ENCODE measurements at places on chromosomes 12 and 14.

DNA sequence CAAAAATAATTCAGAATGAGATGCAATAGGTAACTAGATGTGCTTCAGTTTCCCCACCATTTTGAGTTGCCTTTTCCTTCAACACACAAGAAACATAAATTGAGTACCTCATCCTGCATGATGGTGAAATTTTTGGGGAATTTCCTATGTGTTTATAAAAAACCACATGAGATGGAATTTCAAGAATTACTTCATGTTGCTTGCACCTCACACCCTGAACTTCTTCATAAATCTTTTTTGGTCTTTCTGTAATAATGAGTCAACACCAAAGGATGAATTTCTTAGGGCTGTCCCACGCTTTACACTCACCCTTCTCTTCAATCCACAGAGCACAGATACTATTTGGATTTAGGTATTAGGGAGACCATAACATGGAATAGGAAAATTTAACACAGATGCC lies 22.6 kb upstream of the LUM start:
- DNase-seq, result no peak

DNA sequence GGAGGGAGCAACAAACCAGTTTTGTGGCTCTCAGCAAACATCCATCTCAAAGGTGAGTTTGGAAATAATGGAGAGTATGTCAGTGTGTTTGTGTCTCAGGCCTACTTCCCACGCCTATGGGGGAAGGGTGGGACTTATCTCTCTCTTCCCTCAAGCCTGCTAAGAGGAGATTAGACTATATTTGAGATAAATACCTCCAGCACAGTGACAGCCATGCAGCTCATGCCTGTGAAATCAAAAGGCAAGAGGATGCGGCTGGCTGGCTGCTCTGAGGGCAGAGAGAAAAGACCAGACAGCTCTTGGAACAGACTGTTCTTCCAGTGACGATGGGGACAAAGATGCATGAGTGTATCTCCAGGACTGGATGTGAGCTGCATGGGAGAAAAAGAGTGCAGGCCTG lies 14.7 kb upstream of the POC1B start:
- DNase-seq, result no peak

GRCh38 chr14:34733245-34733644 lies 18.9 kb upstream of the CFL2 start:
- no peak for DNase-seq

- peak; percentile 94 for DNase-seq
Observed at GRCh38 chr14:88385212-88386101, at the start of gene SPATA7. TSS of gene SPATA7 (plus strand) at chr14:88385657. CDS start at chr14:88385819, 162 bp downstream.

DNA sequence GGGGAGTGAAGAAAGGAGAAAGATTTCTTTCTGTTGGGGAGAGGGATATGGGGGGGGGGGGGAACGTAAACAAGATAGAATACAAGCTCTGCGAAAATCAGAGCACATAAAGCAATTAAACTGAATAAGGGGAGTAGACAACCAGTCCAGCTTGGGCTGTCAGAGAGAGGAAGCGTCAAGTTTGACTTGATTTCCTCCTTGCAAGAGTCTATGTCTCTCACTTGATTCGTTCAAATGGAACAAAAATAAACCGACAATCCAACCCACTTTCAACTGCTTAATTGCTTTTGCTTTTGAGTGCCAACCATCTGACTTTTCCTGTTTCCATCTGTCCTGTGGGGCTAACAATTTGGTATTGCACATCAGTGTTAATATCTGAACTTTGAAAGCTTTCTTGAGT lies 942 bp downstream of the SYT1 start:
- DNase-seq, result no peak

- no peak for DNase-seq
Observed at GRCh38 chr12:57241402-57242310, 9.3 kb downstream of the STAC3 start.

- no peak for DNase-seq
Observed at GRCh38 chr12:28036940-28037339, 64.4 kb upstream of the PTHLH start.

DNA sequence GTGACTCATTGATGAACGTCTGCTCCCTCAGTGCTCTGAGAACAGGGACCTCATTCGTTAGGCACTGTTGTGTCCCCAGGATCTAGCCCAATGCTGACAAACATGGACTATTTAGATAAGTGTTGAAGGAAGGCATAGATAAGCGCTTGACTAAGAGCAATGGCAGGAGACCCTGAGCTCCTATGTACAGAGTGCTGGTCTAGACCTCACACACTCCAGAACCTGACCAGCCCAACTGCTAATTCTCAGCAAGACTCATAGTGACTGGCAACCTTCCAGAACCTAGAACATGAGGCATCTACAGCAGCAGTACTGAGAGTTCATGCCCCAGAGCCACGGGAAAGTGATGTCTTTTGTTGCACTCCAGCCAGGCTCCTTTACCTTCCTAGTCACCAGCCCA lies 69.2 kb downstream of the CRACR2A start:
- no peak for DNase-seq

DNA sequence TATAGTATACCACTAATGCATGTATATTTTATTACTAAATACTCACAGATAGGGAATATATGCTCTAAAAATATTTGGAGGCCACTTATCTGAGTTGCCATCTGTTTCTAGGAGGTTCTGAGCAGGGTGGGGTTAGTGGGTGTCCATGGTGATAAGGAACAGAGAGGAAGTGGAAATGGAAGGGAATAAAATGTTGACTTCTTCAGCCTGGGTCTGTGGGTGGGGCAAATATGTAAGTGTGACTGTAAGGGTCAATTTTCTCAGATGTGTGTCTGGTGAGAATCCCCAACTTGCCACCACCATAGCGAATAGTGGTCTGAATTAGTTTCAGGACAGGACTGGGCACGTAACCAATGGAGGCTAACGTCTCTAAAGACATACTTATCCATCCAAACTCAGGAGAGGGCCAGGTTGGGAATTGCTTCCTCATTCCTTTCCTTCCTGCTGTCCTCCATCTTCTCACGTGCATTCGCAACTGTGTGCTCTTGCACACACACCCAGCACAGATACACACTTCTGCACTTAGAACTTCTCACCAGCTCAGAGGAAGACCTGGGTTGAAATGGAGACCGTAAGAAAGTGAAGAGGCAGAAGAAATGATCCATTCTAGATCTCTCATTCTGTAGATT lies 54.2 kb upstream of the GZMB start:
- no peak for DNase-seq

All from skin of body (tissue), 3 donors.